ENCODE measurements at places on chromosomes 7 and 10. TPM values are rescaled to one million over a fixed set of nuclear protein-coding genes. Genes with fewer than 3 reads are reported as not detected.

Gene PAX4
- total RNA-seq, result not detected

Gene CAMK2G
- total RNA-seq, result 43.0 TPM

Gene SPDYE9
- total RNA-seq, result not detected

Gene THNSL1
- 1.3 TPM for total RNA-seq

Gene TRPV6
- not detected for total RNA-seq

Gene VPS37D
- 0.15 TPM for total RNA-seq

Gene BMPER
- total RNA-seq, result not detected

Gene TRIM50
- total RNA-seq, result not detected

Data from T-helper 1 cell treated with Interleukin-12 subunit alpha and Interleukin-12 subunit beta and Interleukin-4 antibody, amounts not matched to agents 30 ng/mL and 1 ng/mL, for 36 hours (primary cell).